ENCODE measurements at places on chromosomes 12 and 14. TPM values are rescaled to one million over a fixed set of nuclear protein-coding genes. Genes with fewer than 3 reads are reported as not detected.

- peaks cover 27% of the 10 kb centered on the region for H3K27me3 ChIP-seq
- no peaks in the 10 kb centered on the region for H3K36me3 ChIP-seq
- H3K4me1 ChIP-seq: peaks cover 9% of the 10 kb centered on the region
Measured at GRCh38 chr14:103521438-103521950, 1.1 kb downstream of the CKB start.

- no peak overlapping the region for H3K27ac ChIP-seq
- peaks cover 4% of the 10 kb centered on the region for H3K4me1 ChIP-seq
- peaks cover 7% of the 10 kb centered on the region for H3K27me3 ChIP-seq
Measured at GRCh38 chr14:54450535-54450934, 9.4 kb upstream of the CNIH1 start.

DNA sequence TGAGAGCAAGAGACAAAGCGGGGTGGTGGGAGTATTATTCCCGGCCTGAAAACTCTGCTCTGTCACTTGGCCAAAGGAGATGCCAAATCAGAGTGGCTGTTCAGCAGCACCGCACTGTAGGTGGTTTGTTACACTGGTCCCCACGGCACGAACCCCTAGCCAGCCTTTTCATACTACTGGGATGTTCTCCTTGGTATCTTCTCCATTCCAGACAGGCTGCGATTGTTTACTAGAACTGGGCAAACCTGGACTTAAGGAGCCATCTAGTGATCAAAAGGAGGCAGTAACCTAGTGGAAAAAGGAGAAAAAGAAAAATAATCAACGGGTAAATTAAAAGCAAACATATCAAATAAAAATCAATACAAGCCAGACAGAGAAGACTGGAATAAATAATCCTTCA lies 58.9 kb upstream of the TMTC2 start:
- no peak overlapping the region for H3K4me3 ChIP-seq
- no peak overlapping the region for H3K27ac ChIP-seq
- DNase-seq: no peak
- no peaks in the 10 kb centered on the region for H3K36me3 ChIP-seq
- peaks cover under 1% of the 10 kb centered on the region for H3K27me3 ChIP-seq

- peaks cover 6% of the 10 kb centered on the region for H3K27me3 ChIP-seq
- H3K4me3 ChIP-seq: no peak overlapping the region
- no peak for DNase-seq
- H3K36me3 ChIP-seq: no peaks in the 10 kb centered on the region
Measured at GRCh38 chr12:52837413-52837741, 3.3 kb upstream of the KRT79 start.

DNA sequence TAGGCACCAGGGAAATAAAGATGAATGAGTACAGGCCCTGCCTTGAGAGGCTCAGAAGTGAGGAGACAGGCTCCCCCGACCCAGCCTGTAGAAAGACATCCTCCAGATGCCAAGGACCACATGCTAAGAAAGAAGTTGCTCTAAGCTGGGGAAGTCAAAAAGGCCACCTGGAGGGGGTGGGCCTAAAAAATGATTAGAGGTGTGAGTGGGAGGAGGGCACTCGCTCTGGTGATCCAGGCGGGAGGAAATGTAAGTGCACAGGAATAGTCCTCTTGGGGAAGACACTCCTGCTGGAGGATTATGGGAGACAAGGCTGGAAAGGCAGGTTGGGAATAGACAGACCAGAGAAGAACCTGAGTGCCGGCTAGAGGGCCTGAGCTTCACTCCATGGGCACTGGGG lies 32.2 kb downstream of the SMUG1 start:
- H3K4me3 ChIP-seq: no peak overlapping the region
- H3K27me3 ChIP-seq: peaks cover 16% of the 10 kb centered on the region
- no peaks in the 10 kb centered on the region for H3K4me1 ChIP-seq
- no peaks in the 10 kb centered on the region for H3K36me3 ChIP-seq
- H3K27ac ChIP-seq: no peak overlapping the region
- DNase-seq: no peak

Gene ENDOU
- not detected for total RNA-seq

DNA sequence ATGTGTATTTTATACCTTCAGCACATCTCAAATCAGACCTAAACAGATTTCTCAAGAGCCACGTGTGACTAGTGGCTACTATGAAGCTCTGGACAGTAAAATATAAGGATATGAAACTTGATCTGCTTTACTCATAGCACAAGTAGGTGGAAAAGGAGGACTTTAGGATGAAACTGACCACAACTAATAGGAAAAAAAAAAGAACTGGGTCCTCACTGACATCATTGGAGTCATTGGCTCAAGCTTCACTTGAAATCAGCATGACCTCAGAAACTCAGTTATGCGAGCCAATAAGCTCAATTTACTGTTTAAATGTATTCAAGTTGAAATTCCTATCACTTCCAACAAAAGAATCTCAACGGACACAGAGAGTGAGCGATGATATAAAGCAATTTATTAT lies 34.1 kb upstream of the CIT start:
- H3K4me3 ChIP-seq: no peak overlapping the region
- H3K27me3 ChIP-seq: peaks cover 9% of the 10 kb centered on the region
- H3K36me3 ChIP-seq: no peaks in the 10 kb centered on the region
- no peak overlapping the region for H3K27ac ChIP-seq

DNA sequence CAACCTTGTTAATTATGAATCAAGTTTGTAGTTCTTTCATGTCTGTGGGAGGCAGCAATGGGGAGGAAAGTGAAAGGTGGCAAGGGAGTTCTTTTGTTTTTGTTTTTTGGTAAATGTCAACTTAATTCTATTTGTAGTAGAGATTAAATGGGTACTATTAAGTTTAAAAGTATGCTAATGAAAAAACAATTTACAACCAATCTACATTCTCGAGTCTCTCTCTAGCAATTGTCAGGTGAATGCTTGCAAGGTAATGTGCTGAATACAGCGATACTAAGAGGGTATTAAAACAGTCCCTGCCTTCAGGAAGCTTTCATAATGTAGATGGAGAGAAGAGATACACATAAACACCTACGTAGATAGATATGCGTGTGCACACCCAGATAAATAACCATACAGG lies 1.6 kb upstream of the DACT1 start:
- no peak for DNase-seq
- no peak overlapping the region for H3K27ac ChIP-seq
- no peaks in the 10 kb centered on the region for H3K36me3 ChIP-seq

- no peaks in the 10 kb centered on the region for H3K36me3 ChIP-seq
- H3K27me3 ChIP-seq: no peaks in the 10 kb centered on the region
- no peak for DNase-seq
Measured at GRCh38 chr12:108751821-108752220, 20.5 kb upstream of the CORO1C start.

DNA sequence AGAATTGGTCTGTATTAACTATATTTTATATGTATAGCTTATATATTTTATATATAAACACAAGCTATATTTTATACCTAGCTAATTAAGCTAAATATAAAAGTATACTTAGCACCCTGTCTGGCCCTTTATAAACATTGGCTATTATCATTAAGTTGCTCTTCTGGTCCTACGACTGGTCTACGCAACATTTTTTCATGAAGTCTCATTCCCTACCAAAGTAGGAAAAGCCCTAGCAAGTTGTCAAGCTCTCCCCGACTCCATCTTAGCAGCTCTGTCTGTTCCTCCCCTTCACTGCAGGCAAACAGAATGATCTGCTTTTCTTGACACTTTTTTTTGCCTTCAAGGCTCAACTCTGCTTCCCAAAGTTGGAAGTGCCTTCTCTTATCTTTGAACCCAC lies 36.7 kb upstream of the ELK3 start:
- no peaks in the 10 kb centered on the region for H3K27me3 ChIP-seq
- no peak overlapping the region for H3K27ac ChIP-seq
- H3K4me3 ChIP-seq: no peak overlapping the region
- H3K4me1 ChIP-seq: no peaks in the 10 kb centered on the region
- DNase-seq: no peak
- no peaks in the 10 kb centered on the region for H3K36me3 ChIP-seq

DNA sequence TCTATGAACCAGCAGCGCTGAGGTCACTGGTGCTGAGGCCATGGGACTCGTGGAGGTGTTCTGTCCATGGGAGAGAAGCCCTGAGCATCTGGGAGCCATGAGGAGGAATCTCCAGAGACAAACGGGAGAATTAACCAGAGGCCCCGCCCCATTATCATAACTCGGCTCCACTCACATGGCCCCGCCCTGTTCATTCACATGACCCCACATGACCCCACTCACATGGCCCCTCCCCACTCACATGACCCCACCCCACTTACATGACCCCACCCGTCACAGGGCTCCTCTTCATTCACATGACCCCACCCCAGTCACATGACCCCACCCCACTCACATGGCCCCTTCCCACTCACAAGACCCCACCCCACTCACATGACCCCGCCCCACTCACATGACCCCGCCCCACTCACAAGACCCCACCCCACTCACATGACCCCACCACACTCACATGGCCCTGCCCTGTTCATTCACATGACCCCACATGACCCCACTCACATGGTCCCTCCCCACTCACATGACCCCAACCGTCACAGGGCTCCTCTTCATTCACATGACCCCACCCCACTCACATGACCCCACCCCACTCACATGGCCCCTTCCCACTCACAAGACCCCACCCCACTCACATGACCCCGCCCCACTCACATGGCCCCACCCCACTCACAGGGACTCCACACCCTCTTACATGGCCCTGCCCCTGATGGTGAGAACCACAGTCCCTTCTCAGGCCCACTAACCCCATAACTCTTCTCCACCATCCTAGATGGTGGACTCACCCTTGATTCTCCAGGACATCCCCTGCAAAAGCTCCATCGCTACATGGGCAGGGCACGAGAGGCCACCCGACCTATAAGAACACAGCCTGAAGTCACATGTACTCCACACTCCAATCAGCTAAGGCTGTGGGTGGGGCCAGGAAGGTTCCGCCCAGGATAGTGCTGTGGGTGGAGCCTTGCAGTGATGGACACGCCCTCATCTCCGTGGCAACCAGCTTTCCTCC lies 151.1 kb upstream of the SFSWAP start:
- no peak overlapping the region for H3K4me3 ChIP-seq
- no peak for DNase-seq
- H3K36me3 ChIP-seq: no peaks in the 10 kb centered on the region

Gene CIPC
- total RNA-seq: 9.6 TPM

Measured in activated CD4-positive, alpha-beta memory T cell treated with anti-CD3 and anti-CD28 coated beads, Interleukin-2, amount 10 ng/mL, durations not matched to agents 7 days and 5 days (primary cell).